ENCODE measurements at places on chromosomes 2 and 18.

GRCh38 chr18:76589866-76590265, 94.8 kb upstream of the ZNF516 start:
- H3K36me3 ChIP-seq: no peaks in the 10 kb centered on the region
- no peak overlapping the region for H3K4me3 ChIP-seq
- no peak for DNase-seq
- peaks cover 13% of the 10 kb centered on the region for H3K4me1 ChIP-seq
- H3K27me3 ChIP-seq: no peaks in the 10 kb centered on the region

GRCh38 chr2:169546756-169547155, 26.9 kb downstream of the FASTKD1 start:
- H3K27me3 ChIP-seq: no peaks in the 10 kb centered on the region
- H3K4me3 ChIP-seq: no peak overlapping the region
- no peak overlapping the region for H3K27ac ChIP-seq
- H3K4me1 ChIP-seq: no peaks in the 10 kb centered on the region

DNA sequence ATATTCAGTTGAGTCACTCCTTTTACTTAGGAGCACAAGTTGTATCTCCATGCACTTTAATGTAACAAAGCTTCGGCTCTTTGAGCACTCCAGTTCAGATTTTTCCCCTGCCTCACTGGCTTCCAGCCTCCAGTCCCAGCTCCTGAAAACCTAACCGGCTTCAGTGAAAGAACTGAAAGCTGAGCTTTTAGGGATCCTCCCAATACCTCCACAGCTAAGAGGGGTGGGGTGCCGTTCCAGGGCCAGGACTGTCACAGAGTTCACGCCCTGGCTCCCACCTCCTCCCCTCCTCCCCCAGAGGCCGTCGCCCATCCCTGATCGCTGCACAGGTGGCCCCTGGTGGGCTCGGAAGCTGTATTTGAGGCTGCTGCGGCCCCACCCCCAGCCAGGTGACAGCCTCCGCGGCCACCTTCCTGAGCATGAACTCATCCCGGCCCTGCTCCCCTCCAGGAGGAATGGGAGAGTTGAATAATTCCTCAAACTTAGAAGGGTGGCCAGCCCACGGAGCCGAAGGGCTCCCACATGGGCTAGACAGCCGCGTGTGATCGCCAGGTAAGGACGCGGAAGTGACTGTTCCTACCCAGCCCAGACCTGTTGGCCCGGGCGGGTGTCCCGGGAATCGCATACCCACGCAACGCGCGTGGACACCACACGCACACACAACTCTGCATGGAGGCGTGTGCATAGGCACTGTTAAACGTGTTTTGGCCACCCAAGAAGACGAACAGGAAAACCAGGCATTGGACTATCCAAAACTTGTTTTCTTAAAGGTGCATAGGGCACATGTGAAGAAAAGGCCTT, 1.8 kb downstream of the MYO5B start:
- H3K4me3 ChIP-seq: no peak overlapping the region
- H3K4me1 ChIP-seq: peaks cover 13% of the 10 kb centered on the region
- no peak for DNase-seq
- H3K27me3 ChIP-seq: peaks cover 16% of the 10 kb centered on the region

DNA sequence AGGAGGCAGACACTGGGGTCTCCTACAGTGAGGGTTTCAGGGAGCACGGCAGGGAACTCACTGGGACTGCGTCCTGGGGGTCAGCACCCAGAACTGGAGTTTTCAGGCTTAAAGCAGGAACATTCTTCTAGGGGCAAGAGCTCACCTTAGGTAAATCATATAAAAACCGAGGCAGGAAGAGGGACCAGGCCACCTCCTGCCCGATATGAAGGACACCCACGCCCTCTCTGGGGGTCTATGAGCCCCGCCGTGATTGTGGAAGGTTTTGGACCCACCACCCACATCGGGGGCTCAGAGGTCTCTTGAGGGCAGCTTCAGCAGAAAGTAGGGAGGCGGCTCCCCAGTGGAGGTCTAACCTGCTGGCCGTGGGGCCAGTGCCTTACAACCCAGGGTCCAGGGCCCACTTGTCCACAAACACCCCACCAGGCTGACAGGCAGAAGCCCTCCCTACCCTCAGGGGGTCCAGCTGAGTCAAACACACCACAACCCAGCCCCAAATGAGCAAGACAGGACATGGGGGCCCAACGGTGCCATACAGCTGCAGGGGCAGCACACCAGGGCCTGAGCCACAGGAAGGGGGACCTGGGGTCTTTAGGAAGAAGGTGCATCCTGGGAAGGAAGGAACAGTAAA, 25.3 kb downstream of the CROCC2 start:
- no peak for DNase-seq
- no peaks in the 10 kb centered on the region for H3K4me1 ChIP-seq
- no peaks in the 10 kb centered on the region for H3K27me3 ChIP-seq
- H3K4me3 ChIP-seq: no peak overlapping the region
- H3K36me3 ChIP-seq: no peaks in the 10 kb centered on the region

DNA sequence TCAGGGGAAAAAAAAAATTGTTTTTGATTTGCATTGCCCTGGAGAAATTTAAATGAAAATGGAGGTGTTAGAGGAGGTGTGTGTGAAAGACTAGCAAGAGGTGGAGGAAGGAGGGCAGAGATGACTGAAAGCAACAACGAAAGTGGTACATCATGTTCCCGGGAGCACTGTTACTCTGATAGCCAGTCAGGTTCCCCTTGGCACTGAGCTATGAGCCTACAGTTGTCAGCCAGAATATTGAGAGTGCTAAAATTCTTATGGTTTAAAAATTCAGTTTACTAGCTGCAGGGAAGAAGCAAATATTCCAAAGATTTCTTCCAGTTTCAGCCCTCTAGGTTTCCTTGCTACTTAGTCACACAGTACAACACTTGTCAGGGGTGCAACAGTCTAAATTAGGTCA, 366.7 kb upstream of the DLGAP1 start:
- H3K27ac ChIP-seq: no peak overlapping the region
- H3K4me1 ChIP-seq: no peaks in the 10 kb centered on the region
- H3K27me3 ChIP-seq: no peaks in the 10 kb centered on the region
- no peak overlapping the region for H3K4me3 ChIP-seq

DNA sequence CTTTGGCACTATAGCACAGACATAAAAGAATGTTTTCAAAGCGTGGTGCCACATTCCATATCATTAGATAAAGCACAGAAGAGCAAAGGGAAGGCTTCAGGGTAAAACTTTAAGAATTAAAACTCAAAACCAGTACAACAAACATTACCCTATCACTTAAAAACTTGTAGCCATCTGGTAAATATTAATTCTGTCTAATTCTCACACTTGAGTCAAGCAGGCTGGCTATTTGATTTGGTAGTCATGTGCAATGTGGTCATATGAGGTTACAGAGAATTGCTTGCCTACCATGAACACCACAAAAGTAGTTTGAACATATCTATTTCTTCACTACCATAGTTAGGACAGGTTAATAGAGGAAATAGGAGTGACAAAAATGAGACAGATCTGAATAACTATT, 244.9 kb downstream of the IRS1 start:
- no peaks in the 10 kb centered on the region for H3K4me1 ChIP-seq
- no peak overlapping the region for H3K4me3 ChIP-seq
- no peak for DNase-seq

- no peak overlapping the region for H3K27ac ChIP-seq
- H3K27me3 ChIP-seq: no peaks in the 10 kb centered on the region
- no peaks in the 10 kb centered on the region for H3K36me3 ChIP-seq
- no peak overlapping the region for H3K4me3 ChIP-seq
Measured at GRCh38 chr2:67453310-67453709, 56.2 kb downstream of the ETAA1 start.

GRCh38 chr18:69871363-69871762, 76.3 kb downstream of the CD226 start:
- H3K36me3 ChIP-seq: no peaks in the 10 kb centered on the region
- H3K27ac ChIP-seq: no peak overlapping the region
- no peak for DNase-seq
- no peaks in the 10 kb centered on the region for H3K27me3 ChIP-seq
- no peaks in the 10 kb centered on the region for H3K4me1 ChIP-seq

DNA sequence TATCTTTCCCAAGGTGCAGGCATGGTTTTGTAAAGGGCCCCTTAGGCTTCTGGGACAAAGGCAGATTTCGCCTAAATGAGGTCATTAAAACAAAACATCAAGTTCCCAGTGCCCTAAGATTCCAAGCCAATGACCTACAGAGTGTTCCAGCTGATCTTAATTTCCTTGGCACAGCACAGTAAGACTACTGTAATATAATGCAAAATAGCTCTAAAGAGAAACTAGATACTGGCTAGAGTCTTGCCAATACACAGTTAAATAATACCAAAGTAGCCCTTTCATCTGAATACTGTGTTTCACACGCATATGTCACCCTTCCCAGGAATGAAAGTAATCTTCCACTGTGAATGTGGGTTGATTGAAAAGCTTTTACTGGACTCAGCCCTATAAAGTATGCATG, 14.7 kb downstream of the GRB14 start:
- no peak overlapping the region for H3K4me3 ChIP-seq
- no peak overlapping the region for H3K27ac ChIP-seq
- DNase-seq: no peak
- no peaks in the 10 kb centered on the region for H3K4me1 ChIP-seq

- no peaks in the 10 kb centered on the region for H3K36me3 ChIP-seq
- H3K4me3 ChIP-seq: no peak overlapping the region
- H3K27ac ChIP-seq: no peak overlapping the region
- no peaks in the 10 kb centered on the region for H3K4me1 ChIP-seq
- DNase-seq: no peak
Measured at GRCh38 chr2:156181208-156181607, 151.3 kb downstream of the NR4A2 start.

GRCh38 chr2:43383533-43383932, 157.1 kb upstream of the ZFP36L2 start:
- no peaks in the 10 kb centered on the region for H3K4me1 ChIP-seq
- H3K27ac ChIP-seq: no peak overlapping the region
- no peaks in the 10 kb centered on the region for H3K27me3 ChIP-seq
- no peak for DNase-seq

DNA sequence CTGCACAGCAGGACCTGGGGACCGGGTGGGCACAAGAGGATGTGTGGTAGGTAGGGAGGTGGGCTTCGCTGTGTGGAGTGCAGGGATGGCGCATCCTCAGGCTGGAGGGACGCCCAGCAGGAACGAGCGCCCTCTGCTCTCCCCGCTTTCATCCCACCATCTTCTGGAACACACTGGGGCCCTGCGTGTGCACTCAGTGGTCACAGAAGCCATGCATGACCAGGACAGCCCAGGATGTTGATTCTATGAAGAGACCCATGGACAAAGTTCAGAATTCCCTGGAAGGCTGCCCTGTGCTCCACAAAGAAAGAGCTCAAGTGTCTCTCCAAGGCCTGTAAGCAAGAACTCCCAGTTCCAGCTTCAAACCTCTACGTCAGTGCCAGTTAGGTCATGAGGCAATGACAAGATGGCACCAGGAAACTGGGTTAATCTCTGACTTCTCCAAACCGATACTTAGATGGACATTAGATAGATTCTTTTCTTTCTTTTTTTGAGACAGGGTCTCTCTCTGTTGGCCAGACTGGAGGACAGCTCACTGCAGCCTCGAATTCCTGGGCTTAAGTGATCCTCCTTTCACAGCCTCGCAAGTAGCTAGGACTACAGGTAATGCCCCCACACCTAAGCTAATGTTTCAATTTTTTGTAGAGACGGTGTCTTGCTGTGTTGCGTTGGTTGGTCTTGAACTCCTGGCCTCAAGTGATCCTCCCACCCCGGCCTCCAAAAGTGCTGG, 3.4 kb downstream of the SLC66A2 start:
- no peak overlapping the region for H3K4me3 ChIP-seq
- H3K36me3 ChIP-seq: no peaks in the 10 kb centered on the region
- H3K4me1 ChIP-seq: peaks cover 38% of the 10 kb centered on the region

GRCh38 chr18:70296781-70297180, 7.9 kb downstream of the SOCS6 start:
- no peak for DNase-seq
- H3K36me3 ChIP-seq: no peaks in the 10 kb centered on the region
- peaks cover 60% of the 10 kb centered on the region for H3K4me1 ChIP-seq
- H3K27me3 ChIP-seq: no peaks in the 10 kb centered on the region
- no peak overlapping the region for H3K4me3 ChIP-seq

GRCh38 chr18:25239581-25240419, 112.2 kb downstream of the ZNF521 start:
- no peaks in the 10 kb centered on the region for H3K27me3 ChIP-seq
- no peak overlapping the region for H3K4me3 ChIP-seq
- DNase-seq: no peak
- H3K27ac ChIP-seq: no peak overlapping the region

Data from adrenal gland (tissue), 19 donors.